Right cardiac atrium (tissue), 5 donors: ENCODE measurements at places on chromosomes 16 and 17. TPM values are rescaled to one million over a fixed set of nuclear protein-coding genes. Genes with fewer than 3 reads are reported as not detected.

DNA sequence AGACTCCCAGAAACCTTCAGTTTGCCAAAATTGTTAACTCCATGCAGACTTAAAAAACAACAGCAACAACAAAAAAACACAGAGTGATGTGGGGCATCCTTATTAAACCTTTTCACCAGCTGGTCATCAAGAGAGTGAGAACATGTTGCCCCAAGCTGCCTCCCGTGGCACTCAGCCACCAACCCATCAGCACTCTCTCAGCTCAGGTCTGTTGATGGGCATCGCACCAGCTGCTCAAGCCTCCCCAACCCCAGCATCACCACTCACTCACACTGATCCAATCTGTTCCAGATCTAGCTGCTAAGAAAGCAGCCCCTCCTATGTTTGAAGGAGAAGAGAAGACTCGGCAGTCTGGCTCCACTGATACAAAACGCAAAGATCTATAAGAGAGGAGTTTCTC lies 46.8 kb downstream of the SLC39A11 start:
- DNase-seq = no peak

- no peak for DNase-seq
These were observed 11.8 kb upstream of the PEMT start for GRCh38 chr17:17603178-17603894.

GAST gene
- polyA plus RNA-seq = not detected

GRCh38 chr17:28041844-28042656 lies 427 bp upstream of the NLK start:
- no peak for DNase-seq

DNA sequence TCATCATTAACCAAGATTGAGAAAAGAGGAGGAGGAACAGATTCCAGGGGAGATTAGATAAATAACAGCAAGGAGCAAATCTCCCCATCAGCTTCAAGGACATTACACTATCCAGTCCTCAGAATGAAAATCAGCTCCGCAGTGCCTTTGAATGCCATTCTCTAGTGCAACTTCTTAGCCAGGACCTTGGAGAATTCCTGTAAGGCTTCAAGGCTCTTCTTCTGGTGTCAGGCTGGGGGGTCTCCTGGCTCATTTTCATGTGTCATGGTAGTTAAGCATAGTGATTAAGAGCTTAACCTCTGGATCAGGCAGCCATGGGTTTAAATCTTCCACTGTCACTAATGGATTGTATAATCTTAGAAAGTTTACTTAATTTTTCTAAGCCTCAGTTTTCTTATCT lies 137.3 kb upstream of the CCL2 start:
- no peak for DNase-seq

- no peak for DNase-seq
These were observed 289.2 kb upstream of the FOXF1 start for GRCh38 chr16:86221085-86221484.

DNA sequence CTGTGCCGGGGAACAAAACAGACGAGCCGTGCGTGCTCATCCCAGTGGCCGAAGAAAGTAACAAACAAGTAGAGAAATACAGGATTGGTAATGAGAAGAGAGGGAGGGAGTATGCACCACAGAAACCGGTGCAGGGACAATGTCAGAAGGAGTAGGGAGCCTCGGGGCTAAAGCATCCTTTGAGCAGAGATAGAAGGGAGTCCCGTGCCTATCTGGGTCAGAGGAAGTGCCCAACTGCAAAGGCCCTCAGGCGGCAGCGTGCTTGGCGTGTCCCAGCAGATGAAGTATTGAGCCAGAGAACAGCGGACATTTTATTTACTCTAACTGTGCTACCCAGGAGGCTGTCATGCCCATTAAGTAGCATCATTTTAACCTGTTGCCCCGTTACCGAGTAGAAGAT lies 114.9 kb upstream of the CACNG5 start:
- no peak for DNase-seq

CDC6 gene
- 0.36 TPM for polyA plus RNA-seq

ACSM2A gene
- polyA plus RNA-seq = not detected

GRCh38 chr17:69561462-69561861 lies 147.0 kb downstream of the MAP2K6 start:
- no peak for DNase-seq

DNA sequence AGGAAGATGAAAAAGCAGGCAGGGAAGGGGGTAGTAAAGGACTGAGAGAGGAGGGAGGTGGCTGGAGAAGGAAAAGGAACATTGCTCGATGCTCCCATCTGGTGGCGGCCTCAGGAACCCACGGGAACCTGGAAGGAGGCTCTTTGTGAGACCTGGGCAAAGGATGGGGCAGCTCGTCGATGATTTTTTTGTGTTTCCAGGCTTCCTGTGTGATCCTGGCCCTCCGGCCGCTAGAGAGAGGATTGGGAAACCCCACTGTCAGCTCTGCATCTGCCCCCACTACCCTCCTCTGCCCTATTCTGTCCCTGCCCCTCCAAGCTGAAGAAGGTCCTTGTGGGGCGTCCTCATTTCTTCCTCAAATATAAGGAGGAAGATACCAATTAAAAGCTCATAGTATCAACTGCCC lies 6.6 kb downstream of the WFIKKN2 start:
- DNase-seq = peak; percentile 85

ZPBP2 gene
- not detected for polyA plus RNA-seq

ABCC6 gene
- 7.7 TPM for polyA plus RNA-seq

ERBB2 gene
- 56.4 TPM for polyA plus RNA-seq

TAT gene
- 0.02 TPM for polyA plus RNA-seq

GRCh38 chr17:29292071-29292991 lies 1.6 kb downstream of the NUFIP2 start:
- peak; percentile 86 for DNase-seq

- no peak for DNase-seq
These were observed 207.7 kb downstream of the HS3ST3A1 start for GRCh38 chr17:13393841-13394710.

GRCh38 chr16:84483882-84484565 lies 20.4 kb downstream of the MEAK7 start:
- no peak for DNase-seq

PTX4 gene
- polyA plus RNA-seq = 0.09 TPM

GRCh38 chr17:19370493-19370960 lies 7.8 kb upstream of the MAPK7 start:
- DNase-seq = peak; percentile 70

GRCh38 chr16:81848306-81848853 lies 69.3 kb downstream of the PLCG2 start:
- no peak for DNase-seq

GPR142 gene
- polyA plus RNA-seq = not detected

GRCh38 chr17:70414300-70414699 lies 245.0 kb downstream of the KCNJ2 start:
- DNase-seq = no peak

DNA sequence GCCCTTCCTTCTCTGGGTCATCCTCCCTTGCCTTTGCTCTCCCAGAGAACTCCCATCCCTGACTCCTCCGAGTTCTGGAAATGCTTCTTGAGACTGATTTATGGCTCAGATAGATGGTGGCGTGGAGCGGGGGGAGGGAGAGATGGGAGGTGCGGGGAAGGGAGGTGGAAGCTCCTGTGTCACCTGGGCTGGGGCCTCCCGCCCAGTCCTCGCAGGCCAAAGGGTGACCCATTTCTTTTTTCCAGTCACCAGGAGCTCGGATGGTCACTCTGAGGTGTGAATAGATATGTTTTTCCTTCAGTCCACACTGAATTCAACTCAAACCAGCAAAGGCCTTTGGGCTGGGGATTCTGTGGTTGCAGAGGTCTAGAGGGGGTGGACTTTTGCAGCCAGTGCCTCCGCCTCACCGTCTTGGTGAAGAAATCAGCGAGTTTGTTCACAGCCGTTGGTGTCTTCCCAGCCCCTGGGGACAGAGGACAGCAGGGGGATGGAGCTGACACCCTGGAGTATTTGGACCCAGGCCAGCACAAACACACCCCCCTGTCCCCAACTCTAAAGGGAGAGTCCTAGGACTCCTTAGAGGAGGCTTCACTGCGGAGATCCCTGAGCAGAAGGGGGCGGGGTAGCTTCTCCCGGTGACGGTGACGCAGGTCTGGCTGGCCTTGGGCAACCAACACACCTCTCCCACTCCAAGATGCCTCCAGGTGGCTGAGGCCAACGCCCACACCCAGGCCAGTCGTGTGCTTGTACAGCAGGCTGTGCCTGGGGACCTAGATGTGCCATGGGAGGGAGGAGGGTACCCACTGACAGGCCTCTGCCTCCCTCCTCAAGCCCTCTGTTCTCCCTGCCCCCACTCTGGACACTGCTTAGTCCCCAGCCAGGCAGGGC lies 80.6 kb downstream of the AMFR start:
- peak; percentile 7 for DNase-seq

DNA sequence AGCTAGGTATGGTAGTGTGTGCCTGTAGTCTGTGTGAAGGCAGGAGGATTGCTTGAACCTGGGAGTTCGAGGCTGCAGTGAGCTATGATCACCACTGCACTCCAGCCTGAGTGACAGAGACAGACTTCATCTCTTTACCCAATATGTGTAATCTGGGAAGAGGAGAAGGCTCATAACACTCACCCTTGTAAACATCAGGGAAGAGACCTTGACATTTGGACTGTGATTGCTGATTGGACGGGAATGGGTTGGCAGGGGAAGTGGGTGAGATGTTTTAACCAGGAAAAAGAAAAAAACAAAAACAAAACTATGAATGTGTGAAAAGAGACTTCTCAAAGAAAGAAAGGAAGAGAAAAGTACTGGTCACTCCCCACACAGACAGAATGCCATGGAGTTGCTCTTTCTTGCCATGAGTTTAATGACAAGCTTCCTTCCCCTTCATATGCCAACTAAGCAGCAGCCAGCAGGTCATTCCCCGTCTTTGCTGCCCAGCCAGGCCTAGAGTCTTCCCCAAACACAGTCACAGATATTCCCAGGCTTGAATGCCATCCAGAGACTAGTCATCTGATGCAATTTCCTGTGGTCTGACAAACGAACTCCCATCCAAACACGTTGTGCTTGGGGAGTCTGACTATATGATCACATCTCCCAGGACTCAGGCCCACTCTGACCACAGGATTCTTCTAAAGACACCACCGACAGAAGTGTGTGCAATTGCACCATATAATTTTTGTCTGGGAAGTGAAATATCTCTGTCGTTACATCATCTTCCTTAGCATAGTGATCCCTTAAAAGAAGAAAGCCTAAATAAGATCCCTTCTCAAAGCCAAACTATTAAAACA lies 3.6 kb upstream of the XAF1 start:
- DNase-seq = peak; percentile 75

DNA sequence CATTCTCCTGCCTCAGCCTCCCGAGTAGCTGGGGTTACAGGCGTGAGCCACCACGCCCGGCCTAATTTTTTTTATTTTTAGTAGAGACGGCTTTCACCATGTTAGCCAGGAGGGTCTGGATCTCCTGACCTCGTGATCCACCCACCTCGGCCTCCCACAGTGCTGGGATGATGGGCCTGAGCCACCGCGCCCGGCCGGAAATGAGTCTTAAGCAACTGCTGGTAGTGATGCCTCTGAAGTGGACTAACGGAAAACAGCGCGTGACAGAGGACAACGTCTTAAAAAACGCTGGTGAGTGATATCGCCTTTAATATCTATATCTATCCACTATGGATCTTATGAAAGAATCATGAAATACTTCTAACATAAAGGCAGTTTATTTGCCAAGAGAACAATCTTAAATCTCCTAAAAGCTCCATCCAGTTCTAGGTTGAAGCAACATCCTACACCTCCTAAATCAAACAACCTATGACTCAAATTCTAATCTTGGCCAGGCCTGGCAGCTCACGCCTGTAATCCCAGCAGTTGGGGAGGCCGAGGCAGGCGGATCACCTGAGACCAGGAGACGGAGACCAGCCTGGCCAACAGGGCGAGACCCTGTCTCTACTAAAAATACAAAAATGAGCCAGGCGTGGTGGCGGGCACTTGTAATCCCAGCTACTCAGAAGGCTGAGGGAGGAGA lies 69.8 kb downstream of the NXN start:
- peak; percentile 53 for DNase-seq

COL1A1 gene
- 24.8 TPM for polyA plus RNA-seq

- DNase-seq = peak; percentile 29
These were observed 163.7 kb upstream of the CHMP6 start for GRCh38 chr17:80827646-80828643.

DNA sequence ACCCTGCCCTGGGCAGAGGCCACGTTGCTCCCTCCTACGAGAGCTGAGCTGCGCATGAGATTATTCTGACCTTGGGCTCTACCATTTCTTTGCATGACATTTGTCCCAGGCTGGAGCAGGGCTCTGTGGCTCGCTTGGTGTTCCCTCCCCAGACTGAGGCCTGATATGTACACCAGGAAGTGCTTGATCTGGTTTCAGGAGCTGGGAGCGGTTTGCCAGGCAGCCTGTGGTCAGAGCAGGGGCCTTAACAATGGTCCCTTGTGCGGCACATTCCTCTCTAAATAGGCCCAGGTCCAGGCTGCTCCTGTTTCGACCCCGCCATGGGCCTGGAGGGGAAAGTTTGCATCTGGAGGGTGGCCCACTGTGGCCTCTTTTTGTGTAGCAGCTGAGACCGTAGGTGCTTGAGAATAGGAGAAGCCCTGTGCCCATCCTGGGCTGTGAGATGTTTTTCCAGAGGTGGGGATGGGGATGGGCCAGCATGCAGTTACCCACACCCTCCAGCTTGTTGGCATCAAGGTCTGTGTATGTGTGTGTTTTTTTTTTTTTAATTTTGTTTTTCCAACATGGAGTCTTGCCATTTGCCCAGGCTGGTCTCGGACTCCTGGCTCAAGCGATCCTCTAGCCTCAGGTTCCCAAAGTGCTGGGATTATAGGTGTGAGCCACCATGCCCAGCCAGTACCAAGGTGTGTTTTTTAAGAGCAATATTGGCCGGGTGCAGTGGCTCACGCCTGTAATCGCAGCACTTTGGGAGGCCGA lies 253.9 kb downstream of the SEC14L1 start:
- no peak for DNase-seq

NKD1 gene
- 0.68 TPM for polyA plus RNA-seq

GRCh38 chr16:83159049-83159448 lies 532.3 kb downstream of the CDH13 start:
- no peak for DNase-seq

DNA sequence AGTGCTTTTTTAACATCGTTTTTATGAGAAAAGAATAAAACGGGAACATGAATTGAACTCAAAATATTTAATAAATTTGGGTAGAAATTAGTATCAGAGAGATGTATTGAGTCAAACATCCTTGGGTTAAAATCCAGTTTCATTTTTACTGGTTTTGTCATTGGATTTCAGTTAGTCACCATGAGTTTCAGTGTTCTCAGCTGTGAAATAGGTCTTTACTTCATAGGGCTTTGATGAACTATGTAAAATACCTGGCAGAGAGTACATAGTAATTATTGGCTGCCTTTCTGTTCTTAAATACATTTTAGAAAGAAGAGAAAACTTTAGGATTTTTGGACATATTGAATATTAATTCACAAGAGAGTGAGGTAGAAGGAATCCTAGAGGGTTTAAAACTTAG lies 105.8 kb downstream of the TANC2 start:
- no peak for DNase-seq

DNA sequence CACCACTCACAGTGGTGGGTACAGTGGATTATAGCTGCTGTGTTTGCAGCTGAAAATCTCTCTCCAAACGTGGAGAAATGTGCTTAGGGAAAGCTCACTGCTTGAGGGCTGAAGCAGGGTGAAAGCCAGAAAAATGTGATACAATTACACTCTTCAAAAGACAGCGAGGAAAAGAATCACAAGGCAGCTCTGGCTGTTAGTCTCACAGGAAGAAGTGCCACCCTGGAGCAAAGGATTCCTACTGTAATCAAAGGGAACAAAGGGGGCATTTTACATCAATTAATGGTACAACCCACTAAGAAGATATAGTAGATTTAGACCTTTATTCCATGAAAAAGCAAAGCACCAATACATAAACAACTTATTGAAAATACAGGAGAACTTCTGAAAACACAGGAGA lies 48.1 kb upstream of the IRX5 start:
- DNase-seq = no peak

- DNase-seq = no peak
These were observed 18.1 kb upstream of the TBX2 start for GRCh38 chr17:61381537-61381936.

ALDOA gene
- 3,115 TPM for polyA plus RNA-seq

- peak; percentile 78 for DNase-seq
These were observed 34.5 kb downstream of the TBC1D16 start for GRCh38 chr17:80000981-80001775.
